Karpas-422 (cell line): ENCODE measurements at places on chromosomes 16 and 17.

DNA sequence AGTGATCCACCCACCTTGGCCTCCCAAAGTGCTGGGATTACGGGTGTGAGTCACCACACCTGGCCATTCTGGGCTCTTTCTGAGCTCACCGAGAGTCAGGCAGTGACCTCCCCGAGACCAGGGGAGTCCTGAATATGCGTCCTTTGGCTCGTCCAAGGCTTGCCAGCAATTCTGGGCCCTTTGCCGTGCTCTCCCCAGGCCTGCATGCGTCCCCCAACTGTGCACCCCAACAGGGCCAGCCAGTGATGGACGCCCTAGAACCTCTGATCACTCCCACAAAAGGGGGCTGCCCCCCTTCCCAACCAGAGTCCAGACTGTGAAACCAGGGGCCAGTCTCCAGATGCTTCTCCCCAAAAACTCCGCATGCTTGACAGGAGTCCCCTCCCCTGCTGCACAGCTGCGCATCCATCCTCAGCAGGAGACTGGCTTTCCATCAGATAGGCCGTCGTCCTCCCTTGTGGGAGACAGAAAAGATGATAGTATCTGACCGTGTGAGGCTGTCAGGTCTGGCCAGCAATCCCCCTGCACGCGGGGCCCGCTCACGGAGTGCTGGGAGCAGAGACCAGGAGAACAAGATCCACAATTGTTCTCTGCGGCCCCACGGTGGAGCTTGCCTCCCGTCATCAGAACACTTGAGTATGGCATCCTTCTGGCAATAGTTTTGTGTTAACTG, 15.5 kb downstream of the HS3ST6 start:
- no peak for DNase-seq

DNA sequence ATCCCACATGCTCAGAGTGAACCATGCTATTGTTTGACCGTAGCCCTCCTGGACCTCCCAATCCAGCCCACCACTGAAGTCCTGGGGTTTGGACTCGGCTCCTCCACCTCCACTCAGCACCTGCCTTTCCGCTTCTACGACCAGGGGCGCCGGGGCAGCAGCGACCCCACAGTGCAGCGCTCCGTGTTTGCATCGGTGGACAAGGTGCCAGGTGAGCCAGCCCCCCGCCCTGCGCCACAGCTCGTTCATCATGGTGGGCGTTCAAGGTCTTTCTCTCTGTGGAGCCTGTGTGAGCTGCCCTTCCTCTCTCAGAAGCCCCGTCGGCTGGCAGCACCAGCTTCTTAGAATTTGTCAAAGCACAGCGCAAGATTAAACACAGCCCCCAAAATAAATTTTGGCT, 130.1 kb downstream of the SOCS1 start:
- DNase-seq: no peak

- DNase-seq: no peak
These were observed 131.7 kb downstream of the RGS9 start for GRCh38 chr17:65268832-65269231.

DNA sequence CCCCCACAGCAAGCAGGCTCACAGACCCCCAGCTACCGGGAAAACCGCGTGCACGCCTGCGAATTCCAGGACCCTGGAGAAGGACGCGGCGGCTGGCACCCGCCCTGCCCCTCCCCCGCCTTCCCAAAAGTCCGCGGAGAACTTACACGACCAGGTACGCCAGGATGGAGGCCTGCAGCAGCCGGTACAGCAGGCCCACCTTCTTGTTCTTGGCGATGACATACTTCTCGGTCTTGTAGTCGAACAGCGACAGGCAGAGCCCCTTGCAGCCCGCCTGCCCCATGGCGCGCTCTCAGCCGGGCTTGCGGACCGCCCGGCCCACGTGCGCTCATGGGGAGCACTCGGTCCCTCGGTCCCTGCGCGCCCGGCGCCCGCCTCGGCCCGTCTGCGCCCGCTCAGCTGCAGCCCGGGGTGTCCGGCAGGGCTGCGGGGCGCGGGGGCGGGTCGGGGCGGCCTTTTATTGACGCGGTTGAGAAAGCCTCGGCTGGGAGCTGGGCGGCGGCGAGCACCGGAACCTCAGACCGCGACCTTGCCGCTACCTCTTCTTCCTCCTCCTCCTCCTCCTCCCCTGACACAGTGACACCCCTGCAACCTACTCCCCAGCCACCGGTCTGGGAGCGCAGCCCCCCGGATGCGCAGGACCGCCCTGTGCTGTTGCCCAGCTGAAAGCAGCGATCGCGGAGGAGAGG, at the start of gene P2RX5:
P2RX5 (minus strand) TSS at position 433 of the 689 bp plus-strand sequence; CDS start at position 283, 150 bp downstream.
- DNase-seq: peak; percentile 91

DNA sequence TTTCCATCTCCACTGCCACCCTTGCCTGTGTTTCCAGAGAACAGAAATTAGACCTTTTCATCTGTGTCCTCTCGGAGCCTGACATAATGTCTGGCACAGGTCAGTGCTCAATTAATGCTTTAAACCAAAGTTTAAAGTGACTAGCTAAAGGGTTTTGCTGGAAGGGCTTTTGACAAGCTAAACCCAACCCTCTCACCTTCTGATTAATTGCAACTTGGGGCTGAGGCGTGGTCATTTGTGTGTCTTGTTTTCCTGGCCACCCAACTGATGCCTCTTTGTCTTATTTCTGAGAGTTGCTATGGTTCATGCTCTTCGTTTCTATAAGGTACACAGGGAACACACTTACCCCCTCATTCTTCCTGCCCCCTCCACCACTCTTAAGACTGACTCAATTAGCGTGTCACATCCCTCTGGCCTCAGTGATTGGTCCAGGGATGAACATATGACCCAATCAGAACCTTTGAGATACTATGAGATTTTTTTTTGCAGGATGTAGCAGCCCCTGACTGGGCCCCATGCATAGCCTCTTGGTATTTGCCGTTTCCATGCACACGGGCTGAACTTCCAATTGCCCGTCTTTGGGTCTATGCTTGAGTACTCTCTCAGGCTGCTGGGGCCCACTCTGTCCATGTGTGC, 15.8 kb upstream of the BRD7 start:
- no peak for DNase-seq
